ENCODE measurements at places on chromosomes 11 and 22.

DNA sequence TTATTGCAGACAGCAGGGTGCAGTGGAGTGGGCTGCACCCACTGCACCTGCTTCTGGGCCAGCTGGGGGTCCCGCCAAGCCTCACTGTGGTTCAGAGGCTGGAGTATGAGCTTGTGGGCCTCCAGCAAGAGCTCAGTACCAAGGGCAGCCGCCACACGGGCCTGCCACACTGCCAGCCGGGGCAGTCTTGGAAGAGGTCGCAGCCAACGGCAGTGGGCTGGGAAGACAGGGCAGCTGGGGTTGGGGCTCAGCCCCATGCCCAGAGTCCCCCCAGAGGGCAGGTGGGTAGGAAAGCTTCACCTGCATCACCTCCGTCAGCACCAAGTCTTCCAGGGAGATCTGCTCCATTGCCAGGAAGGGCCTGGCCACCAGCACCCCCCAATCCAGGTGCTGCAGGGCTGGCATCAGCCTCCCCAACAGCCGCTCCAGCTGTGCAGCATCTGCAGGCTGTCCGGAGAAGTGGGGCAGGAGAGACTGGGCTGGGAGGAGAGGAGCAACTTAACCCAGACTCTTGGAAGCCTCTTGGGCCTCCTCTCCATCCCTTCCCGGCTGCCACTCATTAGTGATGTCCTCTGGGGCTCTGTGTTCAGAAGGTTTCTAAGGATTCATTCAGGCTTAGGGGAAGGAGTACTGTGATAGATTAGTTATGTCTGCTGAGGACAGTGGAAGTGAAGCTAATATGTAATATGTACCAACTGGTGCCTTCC lies 1.1 kb upstream of the GSTT4 start:
- DNase-seq: no peak

DNA sequence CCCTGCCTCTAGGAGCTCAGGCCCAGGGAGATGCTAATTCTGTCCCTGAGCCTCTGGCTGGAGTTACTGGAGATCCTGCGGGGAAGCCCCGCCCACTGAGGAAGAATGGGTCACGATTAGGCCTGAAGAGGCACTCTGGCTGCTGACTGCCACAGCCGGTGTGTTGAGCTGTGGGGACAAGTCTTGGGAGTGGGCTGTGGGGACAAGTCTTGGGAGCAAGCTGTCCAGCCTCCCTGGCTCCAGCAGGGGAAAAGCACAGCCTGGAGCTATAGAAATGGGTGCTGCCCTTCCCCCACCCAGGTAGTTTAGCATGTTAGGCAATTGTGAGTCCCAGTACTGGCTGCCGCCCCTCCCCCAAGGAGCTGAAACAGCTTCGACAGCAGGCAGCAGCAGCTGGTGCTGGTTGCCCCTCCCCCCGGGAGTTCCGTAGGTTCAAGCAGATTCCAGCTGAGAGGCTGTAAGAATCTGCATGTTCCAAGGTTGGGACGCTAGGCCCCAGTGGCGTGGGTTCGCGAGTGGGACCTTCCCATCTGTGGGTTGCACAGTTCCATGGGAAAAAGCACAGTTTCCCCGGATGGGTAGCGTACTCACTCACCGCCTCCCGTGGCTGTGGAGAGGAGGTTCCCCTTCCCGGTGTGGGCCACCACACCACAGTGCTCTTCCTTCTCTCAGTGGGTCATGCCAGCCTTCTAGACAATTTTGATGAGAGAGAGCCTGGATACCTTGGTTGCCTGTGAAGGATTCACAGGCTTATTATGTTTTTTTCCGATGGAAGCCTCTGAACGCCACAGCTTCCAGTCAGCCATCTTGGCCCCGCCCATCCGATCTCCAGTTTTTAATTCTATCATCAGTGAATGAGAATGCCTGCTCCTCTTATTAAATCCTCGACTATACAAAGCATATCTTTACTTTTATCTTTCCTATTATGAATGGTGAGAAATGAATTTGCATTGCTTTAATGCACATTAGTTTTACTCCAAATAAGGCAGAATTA lies 61.5 kb downstream of the MSANTD4 start:
- no peak for DNase-seq

- no peak for DNase-seq
Measured at GRCh38 chr11:48001438-48002021, 21.2 kb downstream of the PTPRJ start.

DNA sequence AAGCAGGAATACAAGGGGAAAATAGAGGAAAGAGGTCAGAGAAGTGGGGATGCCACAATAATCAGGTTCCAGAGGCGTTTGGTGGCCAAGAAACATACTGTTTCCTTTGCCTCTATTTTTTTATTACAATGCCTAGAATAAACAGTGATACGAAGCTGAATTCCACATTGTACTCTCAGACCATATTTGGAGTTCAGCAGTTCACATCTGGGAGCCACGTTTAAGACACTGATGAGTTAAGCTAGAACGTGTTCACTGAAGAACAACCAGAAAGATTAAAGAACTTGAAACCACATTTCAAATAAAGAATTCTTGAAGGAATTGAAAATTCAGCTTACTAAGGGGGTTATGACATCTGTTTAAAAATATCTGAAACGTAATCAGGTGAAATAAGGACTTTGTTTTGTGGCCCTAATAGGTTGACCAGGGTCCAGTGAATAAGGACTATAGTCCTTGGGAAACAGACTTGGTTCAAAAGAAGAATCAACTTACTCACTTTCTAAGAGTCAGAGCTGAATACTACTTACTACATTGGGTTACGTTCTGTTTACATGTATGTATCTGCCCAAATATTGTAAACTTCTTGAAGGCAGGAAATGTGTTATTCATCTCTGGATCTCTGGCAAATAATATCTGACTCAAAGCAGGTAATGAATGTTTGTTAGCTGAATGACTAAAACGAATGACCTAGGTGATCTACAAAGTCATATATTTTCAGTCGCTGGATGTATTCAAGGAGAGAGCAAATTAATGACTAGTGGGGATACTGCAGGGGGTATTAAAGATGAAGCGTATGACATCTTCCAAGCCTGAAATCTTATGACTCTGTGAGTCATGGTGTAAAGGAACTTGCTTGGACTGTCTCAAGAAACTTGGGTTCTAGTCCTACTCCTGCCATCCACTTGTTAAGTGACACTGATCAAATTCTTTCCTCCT lies 247.0 kb upstream of the NARS2 start:
- no peak for DNase-seq

DNA sequence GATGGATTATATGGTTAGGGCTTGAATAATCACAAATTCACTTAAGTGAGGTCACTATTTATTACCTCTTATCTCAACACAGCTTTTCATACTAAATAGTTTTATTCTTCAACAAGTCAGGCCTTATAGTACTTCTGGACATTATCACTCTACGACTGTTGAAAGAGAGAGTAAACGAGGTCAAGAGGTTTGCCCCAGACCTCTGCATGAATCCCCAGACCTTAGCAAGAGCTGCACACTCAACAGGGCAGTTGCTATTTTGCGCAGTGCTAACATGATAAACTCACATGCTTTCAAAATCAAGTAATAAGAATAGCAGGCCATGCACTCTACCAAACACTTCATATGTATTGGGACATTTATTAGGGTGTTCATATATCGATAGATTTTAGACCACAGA lies 60.5 kb downstream of the DDI1 start:
- no peak for DNase-seq

GRCh38 chr11:65067446-65067845 lies 9.1 kb upstream of the NAALADL1 start:
- DNase-seq: peak; percentile 60

- DNase-seq: no peak
Measured at GRCh38 chr11:119583585-119583984, 145.4 kb downstream of the NECTIN1 start.

DNA sequence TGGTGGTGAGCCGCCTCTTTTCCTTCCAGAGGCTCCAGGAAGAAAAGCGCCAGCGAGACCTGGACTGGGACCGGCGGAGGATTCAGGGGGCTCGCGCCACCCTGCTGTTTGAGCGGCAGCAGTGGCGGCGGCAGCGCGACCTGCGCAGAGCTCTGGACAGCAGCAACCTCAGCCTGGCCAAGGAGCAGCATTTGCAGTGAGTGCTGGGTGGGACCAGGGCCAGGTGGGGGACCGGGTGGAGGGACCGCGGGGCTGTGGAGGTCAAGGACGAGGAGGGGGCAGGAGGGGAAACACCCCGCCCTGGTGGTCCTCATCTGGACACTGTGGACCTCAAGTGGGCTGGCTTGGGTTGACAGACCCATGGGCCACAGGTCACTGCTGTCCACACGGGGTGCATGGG lies 17.4 kb downstream of the RIBC2 start:
- DNase-seq: no peak

- no peak for DNase-seq
Measured at GRCh38 chr11:83012168-83013067, 59.3 kb downstream of the RAB30 start.

DNA sequence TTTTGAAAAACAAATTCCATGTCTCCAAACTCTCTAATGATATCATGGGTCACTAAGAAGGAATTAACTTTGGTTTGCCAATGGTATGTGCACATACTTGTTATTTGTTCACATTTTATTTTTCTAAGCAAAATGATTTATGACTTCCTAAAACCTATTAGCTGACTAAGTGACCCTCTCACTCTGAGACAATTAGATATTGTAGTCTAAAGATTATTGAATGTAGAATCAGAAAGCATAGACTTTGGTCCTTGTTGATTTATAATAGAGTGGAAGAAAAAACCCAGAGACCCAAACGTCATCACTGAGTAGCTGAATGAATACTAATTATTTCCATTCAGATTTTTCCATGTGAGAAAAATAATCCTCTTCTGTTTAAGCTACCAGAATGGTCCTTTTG lies 243.5 kb upstream of the ANO3 start:
- DNase-seq: no peak

GRCh38 chr11:12642806-12643428 lies 31.3 kb upstream of the TEAD1 start:
- DNase-seq: no peak

DNA sequence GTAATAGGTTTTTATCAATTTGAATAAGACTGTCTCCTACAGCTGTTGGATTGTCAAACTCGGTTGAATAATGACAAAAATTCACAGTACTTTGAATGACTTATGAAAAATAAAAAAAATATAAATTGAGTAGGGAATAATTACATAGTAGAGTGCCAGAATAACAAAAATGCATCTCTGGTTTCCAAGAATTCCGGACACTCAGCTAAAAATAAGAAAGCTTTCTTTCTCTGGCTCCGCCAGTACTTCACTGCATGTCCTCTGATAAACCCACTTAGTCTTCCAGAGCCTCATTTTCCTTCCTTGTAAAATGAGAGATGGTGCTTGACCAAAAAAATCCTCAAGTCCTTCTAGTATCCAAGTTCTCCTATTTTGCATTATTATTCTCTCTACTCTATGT lies 374.6 kb upstream of the LUZP2 start:
- DNase-seq: no peak

GRCh38 chr22:40449676-40450035 lies 79.3 kb downstream of the SGSM3 start:
- no peak for DNase-seq

GRCh38 chr22:19678949-19679521 lies 35.3 kb upstream of the SEPTIN5 start:
- no peak for DNase-seq

GRCh38 chr22:23837911-23838680 lies 710 bp downstream of the DERL3 start:
- no peak for DNase-seq

GRCh38 chr11:72081184-72081644 lies 564 bp downstream of the LRRC51 start:
- no peak for DNase-seq

GRCh38 chr11:63870351-63871140 lies 31.6 kb downstream of the MARK2 start:
- DNase-seq: no peak

DNA sequence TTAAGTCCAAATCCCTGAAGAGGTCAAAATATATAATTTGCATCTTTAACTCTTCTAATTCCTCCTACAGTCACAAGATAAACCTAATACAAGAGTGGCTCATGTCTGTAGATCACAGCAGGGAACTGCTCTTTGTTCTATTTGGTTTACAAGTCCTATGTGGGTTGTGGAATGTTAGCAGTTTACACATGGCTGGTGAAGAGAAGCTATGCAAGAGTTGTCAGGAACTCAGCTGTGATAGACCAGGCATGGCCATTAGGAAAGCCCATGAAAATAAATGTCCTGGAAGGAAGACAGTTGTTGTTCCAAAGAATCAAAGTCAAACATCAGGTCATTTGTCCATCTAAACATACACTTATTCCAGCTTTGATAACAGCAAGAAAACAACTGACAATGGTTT lies 312.4 kb upstream of the PITPNB start:
- no peak for DNase-seq

DNA sequence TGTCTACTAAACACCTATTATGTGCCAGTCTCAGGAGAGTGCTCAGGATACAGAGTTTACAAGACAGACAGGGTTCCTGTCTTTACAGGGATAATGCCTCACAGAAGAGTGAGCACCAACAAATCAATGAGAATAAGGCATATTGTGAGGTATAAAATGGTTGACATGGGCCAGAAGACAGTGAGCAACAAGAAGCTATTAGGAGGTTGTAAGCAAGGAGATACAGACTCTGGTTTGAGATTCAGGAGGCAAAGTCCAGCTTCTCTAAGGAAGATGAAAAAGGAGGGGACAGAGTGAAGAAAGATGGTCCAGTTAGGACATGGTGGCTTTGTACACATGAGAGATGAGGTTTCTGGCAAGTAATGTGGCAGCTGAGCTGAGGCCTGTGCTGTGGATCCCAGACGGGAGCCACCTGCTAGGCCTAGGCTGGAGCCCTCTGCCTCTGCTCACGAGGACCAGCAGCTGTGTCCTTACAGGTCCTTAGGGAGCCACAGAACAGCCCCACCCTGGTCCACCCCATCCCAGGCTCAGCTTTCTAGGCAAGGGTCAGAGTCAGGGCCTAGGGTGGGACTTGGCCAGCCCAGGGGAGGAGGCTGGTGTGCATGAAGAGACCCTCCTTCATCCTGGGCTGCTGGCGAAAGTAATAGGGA lies 110.5 kb downstream of the ZNF280B start:
- DNase-seq: no peak

- DNase-seq: no peak
Measured at GRCh38 chr11:44445500-44446365, 119.7 kb upstream of the CD82 start.

DNA sequence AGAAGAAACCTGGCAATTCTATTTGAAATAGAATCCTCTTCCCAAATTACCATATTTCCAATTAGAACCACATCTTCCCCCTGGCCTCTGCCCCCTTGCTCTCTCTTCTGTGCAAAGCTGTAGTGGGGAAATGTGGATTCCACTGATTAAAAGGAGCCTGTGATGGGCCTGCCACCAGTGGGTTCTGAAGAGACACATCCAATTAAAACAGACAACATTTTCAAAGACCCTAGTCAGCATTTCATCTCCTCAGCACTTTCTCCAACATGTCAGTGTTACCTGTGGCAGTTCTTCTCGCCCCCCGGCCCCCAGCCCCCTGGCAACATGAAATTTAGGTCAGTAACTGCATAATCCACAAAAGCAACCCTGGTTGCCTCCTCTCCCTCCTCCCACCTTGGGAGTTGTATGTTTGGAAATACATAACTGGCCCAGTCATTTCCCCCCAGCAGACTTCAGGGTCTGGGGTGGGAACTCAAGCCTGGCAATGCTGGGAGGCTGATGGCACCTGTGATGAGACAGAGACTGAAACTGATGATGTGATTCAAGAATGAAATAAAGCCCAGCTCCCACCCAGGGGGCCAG lies 99.9 kb upstream of the AMOTL1 start:
- DNase-seq: no peak

- no peak for DNase-seq
Measured at GRCh38 chr11:2096919-2097301, 42.3 kb downstream of the IGF2 start.

- DNase-seq: no peak
Measured at GRCh38 chr11:124950601-124951330, 3.2 kb upstream of the CCDC15 start.

GRCh38 chr11:23725752-23726151 lies 771.1 kb upstream of the LUZP2 start:
- no peak for DNase-seq

- no peak for DNase-seq
Measured at GRCh38 chr11:64998690-64999431, 2.1 kb upstream of the BATF2 start.
